ENCODE measurements at places on chromosomes 4 and X.

DNA sequence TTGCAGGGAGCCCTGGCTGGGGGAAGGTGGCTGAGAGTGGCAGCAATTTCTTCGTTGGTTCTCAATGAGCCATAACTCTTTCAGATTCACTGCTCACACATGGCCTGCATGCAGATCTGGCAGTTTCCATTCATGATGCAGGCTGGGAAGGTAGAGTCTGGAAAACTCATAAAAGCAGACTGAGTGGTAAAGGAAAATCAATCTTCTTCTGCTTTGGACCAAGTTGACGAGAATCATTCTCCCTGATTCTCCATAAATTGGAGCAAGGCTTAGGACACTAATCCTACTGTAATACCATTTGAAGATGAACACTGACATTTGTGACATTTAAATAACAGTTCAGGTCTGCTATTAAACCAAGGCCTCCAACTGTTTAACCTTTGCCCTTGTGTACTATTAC, 35.3 kb upstream of the HAND2 start:
- H3K4me1 ChIP-seq, result no peaks in the 10 kb centered on the region
- H3K4me3 ChIP-seq, result no peak overlapping the region
- DNase-seq, result no peak
- no peak overlapping the region for H3K27ac ChIP-seq

GRCh38 chr4:184267673-184268583, 50.3 kb upstream of the ENPP6 start:
- no peak overlapping the region for H3K27ac ChIP-seq
- H3K4me3 ChIP-seq, result no peak overlapping the region
- no peaks in the 10 kb centered on the region for H3K27me3 ChIP-seq
- H3K36me3 ChIP-seq, result no peaks in the 10 kb centered on the region

GRCh38 chr4:152115118-152115517, 354.3 kb upstream of the GATB start:
- H3K4me1 ChIP-seq, result no peaks in the 10 kb centered on the region
- no peak overlapping the region for H3K27ac ChIP-seq
- no peak for DNase-seq
- H3K27me3 ChIP-seq, result no peaks in the 10 kb centered on the region
- no peaks in the 10 kb centered on the region for H3K36me3 ChIP-seq

GRCh38 chrX:44971674-44972073, 98.7 kb downstream of the KDM6A start:
- H3K4me3 ChIP-seq, result no peak overlapping the region
- H3K27ac ChIP-seq, result no peak overlapping the region
- no peaks in the 10 kb centered on the region for H3K4me1 ChIP-seq
- no peaks in the 10 kb centered on the region for H3K27me3 ChIP-seq
- DNase-seq, result no peak

GRCh38 chrX:109889289-109890006, 113.5 kb upstream of the TMEM164 start:
- no peak overlapping the region for H3K27ac ChIP-seq
- H3K4me1 ChIP-seq, result no peaks in the 10 kb centered on the region
- H3K27me3 ChIP-seq, result no peaks in the 10 kb centered on the region
- no peak overlapping the region for H3K4me3 ChIP-seq
- DNase-seq, result no peak

- no peaks in the 10 kb centered on the region for H3K4me1 ChIP-seq
- H3K36me3 ChIP-seq, result no peaks in the 10 kb centered on the region
- 0 out of 2 replicates have a peak, but pooled peaks cover 4% of the 10 kb centered on the region for H3K27me3 ChIP-seq
- no peak overlapping the region for H3K27ac ChIP-seq
- peak; percentile 38 for DNase-seq
These were observed 9.8 kb downstream of the SPP1 start for GRCh38 chr4:87985097-87985886.

- H3K27me3 ChIP-seq, result no peaks in the 10 kb centered on the region
- no peak overlapping the region for H3K27ac ChIP-seq
- DNase-seq, result no peak
- no peak overlapping the region for H3K4me3 ChIP-seq
- no peaks in the 10 kb centered on the region for H3K36me3 ChIP-seq
- H3K4me1 ChIP-seq, result peaks cover 6% of the 10 kb centered on the region
These were observed 276.7 kb downstream of the UNC5C start for GRCh38 chr4:95272036-95272435.

DNA sequence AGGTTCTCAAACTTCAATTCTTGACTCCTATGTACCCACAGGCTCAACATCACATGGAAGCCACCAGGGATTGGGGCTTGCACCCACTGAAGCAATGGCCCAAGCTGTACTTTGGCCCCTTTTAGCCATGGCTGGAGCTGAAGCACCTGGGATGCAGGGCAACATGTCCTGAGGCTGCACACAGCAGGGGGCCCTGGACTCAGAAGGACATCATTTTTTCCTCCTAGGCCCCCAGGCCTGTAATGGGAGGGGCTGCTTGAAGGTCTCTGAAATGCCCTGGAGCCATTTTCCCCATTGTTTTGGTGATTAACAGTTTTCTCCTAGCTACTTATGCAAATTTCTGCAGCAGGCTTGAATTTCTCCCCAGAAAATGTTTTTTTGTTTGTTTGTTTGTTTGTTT, 465.1 kb upstream of the PCDH10 start:
- no peak overlapping the region for H3K27ac ChIP-seq
- DNase-seq, result no peak
- H3K36me3 ChIP-seq, result no peaks in the 10 kb centered on the region
- H3K4me3 ChIP-seq, result no peak overlapping the region
- no peaks in the 10 kb centered on the region for H3K27me3 ChIP-seq
- no peaks in the 10 kb centered on the region for H3K4me1 ChIP-seq

DNA sequence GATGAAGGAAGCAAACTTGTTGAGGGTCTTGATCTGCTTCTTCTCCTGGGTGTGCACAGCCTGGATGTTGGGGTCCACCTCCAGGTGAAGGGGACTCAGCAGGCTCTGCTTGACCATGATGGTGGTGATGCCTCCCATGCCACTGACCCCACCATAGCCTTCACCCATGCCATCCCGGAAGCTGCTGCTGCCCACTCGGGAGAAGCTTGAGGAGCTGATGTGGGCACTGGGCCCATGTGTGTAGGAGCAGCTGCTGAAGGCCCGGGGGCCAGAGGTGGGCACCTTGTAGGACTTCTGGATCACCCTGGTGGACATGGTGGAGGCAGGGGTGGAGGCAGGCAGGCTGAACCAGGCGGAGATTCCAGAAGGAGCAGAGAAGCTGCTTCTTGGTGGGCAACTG, 432.7 kb upstream of the DIPK2B start:
- H3K27me3 ChIP-seq, result no peaks in the 10 kb centered on the region
- DNase-seq, result no peak
- no peaks in the 10 kb centered on the region for H3K4me1 ChIP-seq
- H3K4me3 ChIP-seq, result no peak overlapping the region
- no peak overlapping the region for H3K27ac ChIP-seq

- DNase-seq, result no peak
- no peaks in the 10 kb centered on the region for H3K36me3 ChIP-seq
- H3K27ac ChIP-seq, result no peak overlapping the region
- no peak overlapping the region for H3K4me3 ChIP-seq
- H3K4me1 ChIP-seq, result peaks cover 11% of the 10 kb centered on the region
- H3K27me3 ChIP-seq, result no peaks in the 10 kb centered on the region
These were observed 241.2 kb upstream of the CTSO start for GRCh38 chr4:156194896-156195295.

- no peak overlapping the region for H3K27ac ChIP-seq
- peaks cover 10% of the 10 kb centered on the region for H3K4me1 ChIP-seq
- no peaks in the 10 kb centered on the region for H3K27me3 ChIP-seq
- no peak overlapping the region for H3K4me3 ChIP-seq
- DNase-seq, result no peak
These were observed 169.9 kb downstream of the GPC3 start for GRCh38 chrX:133815496-133815895.

DNA sequence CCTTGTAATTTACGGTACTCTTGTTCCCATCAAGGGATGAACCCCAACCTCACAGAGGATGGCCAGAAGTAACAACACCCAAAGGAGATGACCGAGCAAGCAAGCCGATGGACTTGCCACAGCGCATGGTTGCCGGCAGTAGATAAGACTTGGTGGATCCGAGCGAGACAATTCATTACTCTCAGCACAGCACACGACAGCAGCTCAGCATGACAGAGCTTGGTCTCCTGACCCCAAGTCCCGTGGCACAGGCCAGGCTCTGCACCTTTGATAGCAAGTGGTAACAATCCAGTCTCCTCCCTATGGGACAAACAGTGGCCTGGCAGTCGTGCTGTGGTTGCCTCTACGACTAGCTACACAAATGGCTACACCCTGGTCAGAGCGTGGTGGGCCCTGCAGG, 26.3 kb downstream of the RWDD4 start:
- H3K36me3 ChIP-seq, result no peaks in the 10 kb centered on the region
- H3K4me3 ChIP-seq, result no peak overlapping the region
- no peaks in the 10 kb centered on the region for H3K4me1 ChIP-seq
- no peak overlapping the region for H3K27ac ChIP-seq
- H3K27me3 ChIP-seq, result no peaks in the 10 kb centered on the region

- no peaks in the 10 kb centered on the region for H3K27me3 ChIP-seq
- DNase-seq, result no peak
- peaks cover 7% of the 10 kb centered on the region for H3K36me3 ChIP-seq
- H3K4me1 ChIP-seq, result no peaks in the 10 kb centered on the region
These were observed 52.0 kb downstream of the SEC24D start for GRCh38 chr4:118783887-118784286.

DNA sequence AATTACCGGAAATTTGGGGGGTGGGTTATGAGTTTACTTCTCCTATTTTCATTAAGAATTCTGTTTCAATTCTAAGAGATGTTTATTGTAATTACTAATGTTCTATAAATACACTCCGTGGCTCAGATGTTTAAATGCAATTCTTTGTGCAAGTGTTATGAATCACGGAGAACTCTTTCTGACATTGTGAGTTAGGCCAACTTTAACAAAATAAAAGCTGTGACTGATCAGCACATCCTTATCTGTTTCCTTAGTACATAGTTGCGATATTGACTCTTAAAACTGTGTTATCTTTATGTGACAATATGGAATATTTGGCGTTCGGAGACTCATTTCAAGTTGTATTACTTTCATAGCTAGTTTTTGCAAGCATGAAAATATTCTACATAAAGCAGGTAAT, 902 bp downstream of the KLHL4 start:
- H3K36me3 ChIP-seq, result no peaks in the 10 kb centered on the region
- H3K27ac ChIP-seq, result no peak overlapping the region
- DNase-seq, result no peak

GRCh38 chr4:41213625-41214135, 662 bp downstream of the APBB2 start:
- no peaks in the 10 kb centered on the region for H3K27me3 ChIP-seq
- H3K27ac ChIP-seq, result peak overlapping the region; percentile 54
- peak overlapping the region; percentile 72 for H3K4me3 ChIP-seq
- peaks cover 8% of the 10 kb centered on the region for H3K4me1 ChIP-seq
- no peaks in the 10 kb centered on the region for H3K36me3 ChIP-seq
- peak; percentile 60 for DNase-seq

GRCh38 chrX:37765507-37765906, 14.4 kb upstream of the CYBB start:
- DNase-seq, result no peak
- no peaks in the 10 kb centered on the region for H3K27me3 ChIP-seq
- no peaks in the 10 kb centered on the region for H3K36me3 ChIP-seq
- H3K4me1 ChIP-seq, result no peaks in the 10 kb centered on the region
- H3K4me3 ChIP-seq, result no peak overlapping the region

GRCh38 chr4:2292646-2293108, 30.8 kb upstream of the MXD4 start:
- H3K36me3 ChIP-seq, result no peaks in the 10 kb centered on the region
- DNase-seq, result no peak
- H3K4me1 ChIP-seq, result no peaks in the 10 kb centered on the region
- H3K27me3 ChIP-seq, result 0 out of 2 replicates have a peak, but pooled peaks cover 2% of the 10 kb centered on the region

DNA sequence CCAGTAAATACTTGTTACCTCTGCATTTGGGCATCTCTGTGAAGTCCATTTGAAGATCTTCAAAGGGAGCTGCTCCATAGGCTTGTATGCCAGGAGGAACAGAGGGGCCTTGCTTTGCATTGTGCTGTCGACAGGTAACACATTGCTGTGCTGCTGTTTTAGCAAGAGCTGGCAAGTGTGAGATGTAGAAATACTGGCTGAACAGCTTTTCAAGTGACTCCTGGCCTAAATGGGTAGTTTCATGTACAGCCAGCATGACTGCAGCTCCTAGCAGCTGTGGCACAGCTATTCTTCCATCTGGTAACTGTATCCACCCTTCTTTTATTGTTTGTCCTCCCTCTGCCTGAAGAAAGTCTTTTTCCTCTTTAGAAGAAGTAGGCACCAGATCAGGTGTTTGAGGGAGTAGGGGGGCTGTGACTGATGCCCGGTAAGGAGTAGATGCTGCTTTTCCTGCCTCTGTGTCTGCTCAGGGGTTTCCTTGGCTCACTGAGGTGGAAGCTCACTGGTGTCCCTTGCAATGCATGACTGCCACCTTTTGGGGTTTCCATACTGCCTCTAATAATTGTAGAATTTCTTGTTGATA, 965.3 kb downstream of the CCSER1 start:
- no peak overlapping the region for H3K27ac ChIP-seq
- H3K27me3 ChIP-seq, result no peaks in the 10 kb centered on the region
- DNase-seq, result peak; percentile 38
- H3K4me3 ChIP-seq, result no peak overlapping the region
- H3K4me1 ChIP-seq, result no peaks in the 10 kb centered on the region

- no peak overlapping the region for H3K27ac ChIP-seq
- no peak overlapping the region for H3K4me3 ChIP-seq
- no peaks in the 10 kb centered on the region for H3K36me3 ChIP-seq
- no peak for DNase-seq
- H3K27me3 ChIP-seq, result no peaks in the 10 kb centered on the region
- H3K4me1 ChIP-seq, result no peaks in the 10 kb centered on the region
These were observed 495.2 kb downstream of the NLGN4X start for GRCh38 chrX:5733501-5733900.

DNA sequence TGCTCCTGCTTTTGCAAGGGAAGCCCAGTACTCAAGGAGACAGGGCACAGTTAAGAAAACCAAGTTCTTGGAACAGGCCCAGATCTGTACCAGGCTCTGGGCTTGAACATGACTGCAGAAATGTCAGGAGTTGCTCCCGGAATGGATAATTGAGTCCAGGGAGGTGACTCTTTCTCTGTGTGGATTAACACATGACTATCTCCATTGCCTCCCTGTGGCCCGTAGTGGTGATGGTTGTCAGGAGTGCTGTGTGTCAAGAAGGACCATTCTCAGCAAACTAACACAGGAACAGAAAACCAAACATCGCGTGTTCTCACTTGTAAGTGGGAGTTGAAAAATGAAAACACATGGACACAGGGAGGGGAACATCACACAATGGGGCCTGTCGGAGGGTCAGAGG, 39.9 kb downstream of the CCKAR start:
- H3K27me3 ChIP-seq, result no peaks in the 10 kb centered on the region
- no peak for DNase-seq
- H3K4me1 ChIP-seq, result no peaks in the 10 kb centered on the region
- no peak overlapping the region for H3K27ac ChIP-seq

- no peak overlapping the region for H3K4me3 ChIP-seq
- no peak overlapping the region for H3K27ac ChIP-seq
- H3K27me3 ChIP-seq, result no peaks in the 10 kb centered on the region
- H3K36me3 ChIP-seq, result no peaks in the 10 kb centered on the region
These were observed 167.8 kb downstream of the PACRGL start for GRCh38 chr4:20868108-20868507.
